Chondrocyte (in vitro differentiated cells): ENCODE measurements at places on chromosomes 12 and 14. TPM values are rescaled to one million over a fixed set of nuclear protein-coding genes. Genes with fewer than 3 reads are reported as not detected.

TBX5 gene
- not detected in 3 replicates for total RNA-seq

CD27 gene
- not detected in 3 replicates for total RNA-seq

NANOG gene
- not detected in 3 replicates for total RNA-seq

RNASE4 gene
- total RNA-seq = 23.6 to 32.1 TPM (median 28.5 TPM) in 3 replicates

TSHR gene
- total RNA-seq = 0.51 TPM in 1 of 3 replicates, not detected in the others

ACTN1 gene
- total RNA-seq = 808 to 1,105 TPM (median 1,102 TPM) in 3 replicates

DNA sequence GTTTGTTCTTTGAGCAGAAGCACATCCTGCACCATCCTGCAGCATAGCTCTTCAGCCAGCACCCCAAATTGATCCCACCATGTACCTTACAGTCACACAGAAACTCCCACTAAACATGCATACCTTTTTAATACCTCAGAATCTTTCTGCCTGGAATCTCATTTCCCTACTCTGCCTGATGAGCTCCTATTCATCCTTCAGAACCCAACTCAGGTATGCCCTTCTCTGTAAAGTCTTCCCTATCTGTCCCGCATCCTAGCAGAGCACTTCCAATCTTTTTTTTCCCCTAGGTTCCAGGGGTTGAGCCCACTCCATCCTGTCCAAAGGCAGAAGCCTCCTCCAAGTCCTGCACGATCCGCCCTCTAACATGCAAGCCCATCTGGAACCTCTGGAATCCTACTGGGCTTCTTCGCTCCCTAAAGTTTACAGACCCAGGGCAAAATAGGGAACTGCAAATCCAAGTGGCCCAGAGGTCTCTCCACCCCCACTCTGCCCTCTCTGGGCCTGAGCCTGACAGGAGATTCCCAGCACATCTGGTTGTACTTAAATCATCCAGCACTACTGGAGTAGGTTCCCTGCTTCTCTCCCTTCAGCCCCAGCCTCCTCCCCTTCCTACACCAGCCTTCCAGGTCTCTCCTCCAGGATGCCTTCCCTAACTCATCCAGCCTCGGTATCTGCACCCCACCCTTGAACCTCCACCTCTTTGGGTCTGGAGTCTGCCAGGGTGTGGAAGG is 4.1 kb upstream of the FIGNL2 start:
- DNase-seq = no peak

DNA sequence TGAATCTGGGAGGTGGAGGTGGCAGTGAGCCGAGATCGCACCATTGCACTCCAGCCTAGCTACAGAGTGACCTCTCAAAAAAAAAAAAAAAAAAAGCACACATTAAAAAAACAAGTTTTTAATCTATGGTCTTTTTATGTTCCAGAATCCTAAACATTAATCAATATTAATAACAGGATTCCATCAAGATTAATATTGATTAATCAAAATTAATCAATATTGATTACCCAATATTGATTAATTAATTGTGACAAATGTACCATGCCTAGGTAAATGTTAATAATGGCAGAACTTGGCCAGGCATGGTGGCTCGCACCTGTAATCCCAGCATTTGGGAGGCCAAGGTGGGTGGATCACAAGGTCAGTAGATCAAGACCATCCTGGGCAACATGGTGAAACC is 7.9 kb upstream of the NANOG start:
- DNase-seq = no peak

- DNase-seq = no peak
These were observed 47.8 kb downstream of the SAV1 start for GRCh38 chr14:50620341-50620740.

DNA sequence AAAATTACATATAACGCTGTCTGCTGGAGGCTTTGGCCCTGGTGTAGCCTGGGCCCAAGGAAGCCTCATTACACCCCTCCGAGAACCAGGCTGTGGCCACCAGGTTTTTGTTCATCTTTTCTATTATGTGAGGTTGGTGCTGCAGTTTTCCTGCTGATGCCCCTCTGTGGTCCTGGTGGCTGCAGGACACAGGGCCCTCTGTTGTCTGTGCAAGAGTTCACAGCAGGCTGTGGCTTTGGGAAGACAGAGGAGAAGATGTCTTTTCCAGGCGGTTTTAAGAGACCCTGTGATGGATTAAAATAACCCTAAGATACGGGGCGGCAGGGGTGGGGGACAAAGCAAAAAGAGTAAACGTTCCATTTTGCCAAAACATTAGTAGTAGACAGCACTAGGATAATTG is 121.5 kb downstream of the ADGRD1 start:
- no peak for DNase-seq

GRCh38 chr14:75548544-75548943 is 26.3 kb downstream of the BATF start:
- no peak for DNase-seq

DNA sequence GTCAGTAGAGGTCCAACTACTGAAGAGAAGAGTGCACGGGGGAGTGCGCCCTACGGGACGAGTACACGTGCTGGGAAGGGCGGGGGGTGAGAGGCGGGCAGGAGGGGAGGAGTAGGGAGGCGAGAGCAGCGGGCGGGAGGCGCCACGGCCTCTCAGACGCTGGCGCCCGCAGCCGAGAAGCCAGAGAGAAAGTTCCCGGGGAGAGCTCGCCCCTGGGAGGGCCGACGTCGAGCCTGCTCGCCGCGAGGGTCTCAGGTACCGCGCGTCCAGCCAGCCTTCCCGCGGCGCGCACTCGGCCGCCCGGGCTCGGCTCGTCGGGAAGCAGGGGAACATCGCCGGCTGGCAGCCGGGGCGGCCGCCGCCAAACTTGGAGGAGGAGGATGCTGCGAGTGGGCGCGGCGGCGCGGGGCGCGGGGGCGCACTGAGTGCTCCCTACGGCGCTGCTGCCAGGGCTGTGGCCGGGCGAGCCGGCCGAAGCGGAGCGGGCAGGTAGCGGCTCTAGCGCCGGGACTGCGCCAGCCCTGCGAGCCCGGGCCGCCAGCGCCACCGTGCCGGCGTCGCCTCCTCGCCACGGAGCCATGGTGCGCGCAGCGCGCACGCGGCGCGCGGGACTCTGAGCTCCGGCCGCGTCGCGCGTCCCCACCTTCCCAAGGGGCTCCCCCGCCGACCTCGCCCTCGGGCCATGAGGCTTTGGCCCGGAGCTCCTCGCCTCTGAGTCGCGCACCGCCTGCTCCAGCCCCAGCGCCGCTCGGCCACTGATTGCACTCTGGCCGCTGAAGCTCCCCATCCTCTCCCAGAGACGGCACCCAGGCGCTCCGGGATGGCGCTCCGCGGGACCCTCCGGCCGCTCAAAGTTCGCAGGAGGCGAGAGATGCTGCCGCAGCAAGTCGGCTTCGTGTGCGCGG is at the start of gene SLC24A4:
Gene SLC24A4 (plus strand): TSS at position 155 of the 905 bp plus-strand sequence. CDS start 666 bp downstream, at position 821.
- no peak for DNase-seq

GRCh38 chr14:42778984-42779383 is 1172.3 kb downstream of the LRFN5 start:
- DNase-seq = no peak

GRCh38 chr12:109900752-109901580 is 892 bp downstream of the TCHP start:
- no peak for DNase-seq
